Activated CD8-positive, alpha-beta memory T cell treated with anti-CD3 and anti-CD28 coated beads for 4 hours (primary cell): ENCODE measurements at places on chromosomes 11 and 22.
A peak's percentile ranks its signal among the peaks of the same experiment; 100 is the strongest.

GRCh38 chr11:65611028-65611757, 2.8 kb downstream of the MAP3K11 start:
- no peak for DNase-seq

- no peak for DNase-seq
Observed at GRCh38 chr11:8973121-8973520, 8.9 kb upstream of the TMEM9B start.

DNA sequence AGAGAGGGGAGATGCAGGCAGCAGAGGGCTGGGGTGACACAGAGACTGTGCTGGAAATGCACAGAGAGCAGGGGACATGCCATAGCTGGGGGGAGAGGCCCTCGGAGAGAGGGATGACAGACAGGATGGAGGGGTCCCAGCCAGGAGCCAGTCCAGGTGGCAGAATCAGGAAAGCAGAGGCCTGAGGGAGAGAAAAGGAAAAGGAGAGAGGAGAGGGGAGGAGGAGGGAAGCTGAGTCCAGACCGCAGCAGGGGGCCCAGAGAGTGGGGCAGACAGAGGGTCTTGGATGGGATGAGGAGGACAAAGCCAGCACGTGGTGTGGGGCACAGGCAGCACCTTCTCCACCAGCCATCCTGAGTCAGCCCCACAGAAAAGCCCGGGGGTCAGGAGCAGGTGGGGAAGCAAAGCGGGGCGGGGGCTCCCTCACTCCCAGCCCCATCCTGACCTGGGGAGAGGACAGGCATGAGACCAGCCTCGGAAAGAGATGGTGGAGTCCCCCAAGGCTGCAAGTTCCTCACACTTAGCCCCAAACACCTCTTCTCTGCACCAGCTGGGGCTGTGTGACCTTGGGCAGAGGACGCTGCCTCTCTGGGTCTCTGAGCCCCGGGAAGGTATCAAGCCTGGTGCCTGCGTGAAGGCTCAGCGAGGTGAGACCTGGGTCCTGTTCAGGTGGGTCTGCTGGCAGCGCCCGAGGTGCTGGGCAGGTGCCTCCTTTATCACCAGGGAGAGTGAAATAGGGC, 48.0 kb downstream of the IGLL1 start:
- DNase-seq: no peak

DNA sequence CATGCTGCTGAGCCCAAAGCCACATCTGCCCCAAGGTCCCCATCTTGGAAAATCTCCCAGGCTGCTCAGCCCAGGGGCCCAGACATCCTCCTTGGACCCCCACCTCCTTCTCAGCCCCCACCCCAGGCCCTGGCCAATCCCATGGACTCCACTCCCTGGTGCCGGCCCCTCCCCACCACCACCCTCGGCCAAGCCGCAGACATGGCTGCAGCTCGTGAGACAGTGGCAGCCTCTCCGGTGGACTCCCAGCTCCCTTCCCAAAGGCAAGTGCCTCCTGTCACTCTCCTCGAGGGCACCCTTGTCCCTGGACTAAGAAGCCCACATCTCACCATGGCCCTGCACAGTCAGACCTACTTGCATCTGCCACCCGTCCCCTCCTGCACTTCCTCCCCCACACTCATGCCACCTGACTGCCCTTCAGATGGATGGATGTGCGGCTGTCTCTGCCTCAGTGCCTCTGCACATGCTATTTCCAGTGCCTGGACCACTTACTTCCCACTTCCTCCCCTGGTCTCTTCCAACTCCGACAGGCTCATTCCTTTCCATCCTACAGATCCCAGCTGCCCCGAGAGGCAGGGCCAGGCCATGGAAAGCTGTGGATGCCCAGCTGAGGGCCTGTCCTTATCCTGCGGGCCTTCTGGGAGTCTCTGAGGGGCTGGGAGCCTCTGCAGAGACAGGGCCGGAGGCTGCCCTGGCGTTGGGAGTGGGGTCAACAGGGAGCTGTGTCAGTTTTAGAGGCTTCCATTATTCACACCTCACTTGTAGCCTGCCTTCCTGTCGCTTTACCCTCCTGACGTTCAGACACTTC, 25.5 kb upstream of the RFPL3 start:
- DNase-seq: no peak

GRCh38 chr22:24730864-24731263, 43.7 kb downstream of the PIWIL3 start:
- DNase-seq: no peak

- DNase-seq: no peak
Observed at GRCh38 chr11:44140372-44140771, 44.9 kb downstream of the EXT2 start.

DNA sequence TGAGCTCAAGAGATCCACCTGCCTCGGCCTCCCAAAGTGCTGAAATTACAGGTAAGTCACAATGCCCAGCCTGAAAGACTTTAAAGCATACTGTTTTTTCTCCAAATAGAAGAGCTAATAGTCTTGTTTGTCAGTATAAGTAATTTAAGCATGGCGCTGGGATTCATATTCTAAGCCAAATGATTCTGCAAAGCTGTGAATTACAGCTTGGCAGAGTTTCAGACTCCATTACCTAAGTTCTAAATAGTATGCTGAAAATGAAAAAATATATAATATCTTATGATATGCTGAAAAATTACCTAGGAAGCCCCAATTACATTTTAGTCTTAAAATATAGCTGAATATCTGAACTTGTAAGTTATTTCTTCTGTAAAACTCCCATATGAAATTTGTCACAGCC, 39.3 kb downstream of the MRE11 start:
- no peak for DNase-seq

DNA sequence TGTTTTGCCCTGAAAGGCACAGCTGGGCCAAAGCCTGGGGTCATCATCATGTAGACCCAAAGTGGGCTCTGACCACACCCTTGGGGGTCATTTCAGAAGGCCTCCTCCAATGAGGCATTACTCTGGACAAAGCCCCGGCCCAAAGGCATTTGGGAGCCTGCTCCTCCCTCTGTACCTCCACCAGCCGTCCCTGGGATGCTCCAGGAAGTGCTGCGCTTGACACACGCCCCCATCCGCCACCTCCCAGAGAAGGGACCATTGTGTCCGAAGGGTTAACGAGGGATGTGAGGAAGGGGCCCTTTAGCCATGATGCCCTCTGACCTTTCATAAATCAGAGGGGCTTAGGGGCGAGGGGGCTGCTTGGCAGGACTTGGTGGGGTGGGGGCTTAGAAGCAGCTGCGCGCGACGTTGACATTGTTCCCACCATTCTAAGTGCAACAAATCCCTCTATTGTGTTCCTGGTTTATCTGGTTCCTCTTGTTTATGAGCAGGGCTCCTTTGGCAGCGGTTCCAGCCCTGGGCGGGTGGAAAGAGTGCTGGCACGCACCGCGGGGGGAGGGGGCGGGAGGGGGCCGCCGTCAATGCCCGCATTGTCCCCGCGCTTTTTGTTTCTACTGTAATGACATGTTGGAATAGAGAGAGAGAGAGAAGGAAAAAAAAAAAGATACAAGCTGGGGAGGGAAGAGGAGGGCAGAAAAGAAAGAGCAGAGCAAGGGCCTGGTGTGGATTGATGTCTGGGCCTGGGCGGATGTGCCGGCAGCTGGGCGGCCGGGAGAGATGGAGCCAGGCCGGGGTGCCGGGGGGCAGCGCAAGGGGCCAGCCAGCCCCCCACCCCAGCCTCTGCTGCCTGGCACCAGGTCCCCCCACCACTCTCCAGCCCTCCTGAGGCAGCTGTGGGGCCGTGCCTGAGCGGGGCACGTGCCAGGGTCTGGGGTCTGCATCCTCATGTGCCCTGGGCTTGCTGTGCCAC, 32.1 kb upstream of the SOX10 start:
- DNase-seq: no peak

GRCh38 chr22:31046539-31047226, 34.4 kb upstream of the SMTN start:
- no peak for DNase-seq

GRCh38 chr11:2794968-2795322, 90.6 kb downstream of the CDKN1C start:
- no peak for DNase-seq

GRCh38 chr11:45252134-45252856, 33.8 kb downstream of the SYT13 start:
- DNase-seq: no peak

- DNase-seq: no peak
Observed at GRCh38 chr11:96664110-96664509, 274.3 kb downstream of the JRKL start.

DNA sequence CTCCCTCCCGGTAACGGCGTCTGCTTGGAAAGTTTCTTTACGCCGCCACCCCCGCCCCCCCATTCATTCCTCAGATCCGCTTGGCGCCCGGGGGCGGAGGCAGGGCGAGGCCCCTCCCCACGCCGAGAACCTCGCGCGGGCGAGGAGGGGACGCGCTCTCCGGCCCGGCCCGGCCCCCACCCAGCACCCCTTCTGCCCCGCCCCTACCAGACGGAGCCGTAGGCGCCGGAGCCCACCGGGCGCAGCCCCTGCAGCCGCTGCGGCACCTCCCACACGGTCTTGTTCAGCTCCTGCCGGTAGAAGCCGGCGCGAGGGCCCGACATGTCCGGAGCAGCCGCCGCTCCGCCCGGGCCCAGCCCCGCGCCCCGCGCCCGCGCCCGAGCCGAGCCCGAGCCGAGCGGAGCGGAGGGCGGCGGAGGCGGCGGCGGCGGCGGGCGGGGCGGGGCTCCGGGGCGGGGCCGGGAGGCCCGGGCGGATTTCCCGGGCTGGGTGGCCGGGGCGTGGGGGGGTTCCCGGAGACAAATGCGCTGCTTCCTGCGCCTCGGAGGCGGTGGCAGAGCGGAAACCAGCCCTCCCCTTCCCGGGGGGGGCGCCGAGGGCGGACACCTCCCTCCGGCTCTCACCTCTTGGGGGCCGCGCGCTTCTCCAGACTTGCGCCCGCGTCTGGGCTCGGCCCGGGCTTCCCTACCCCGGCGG, at the start of gene MAPK11:
Gene MAPK11, minus strand, starts transcription at position 411 of the 696 bp plus-strand sequence. Its CDS starts 88 bp downstream, at position 323.
- DNase-seq: peak; percentile 54

GRCh38 chr11:64853709-64854108, 9.3 kb upstream of the CDC42BPG start:
- DNase-seq: no peak

- DNase-seq: no peak
Observed at GRCh38 chr22:45639747-45640102, 31.9 kb upstream of the ATXN10 start.

DNA sequence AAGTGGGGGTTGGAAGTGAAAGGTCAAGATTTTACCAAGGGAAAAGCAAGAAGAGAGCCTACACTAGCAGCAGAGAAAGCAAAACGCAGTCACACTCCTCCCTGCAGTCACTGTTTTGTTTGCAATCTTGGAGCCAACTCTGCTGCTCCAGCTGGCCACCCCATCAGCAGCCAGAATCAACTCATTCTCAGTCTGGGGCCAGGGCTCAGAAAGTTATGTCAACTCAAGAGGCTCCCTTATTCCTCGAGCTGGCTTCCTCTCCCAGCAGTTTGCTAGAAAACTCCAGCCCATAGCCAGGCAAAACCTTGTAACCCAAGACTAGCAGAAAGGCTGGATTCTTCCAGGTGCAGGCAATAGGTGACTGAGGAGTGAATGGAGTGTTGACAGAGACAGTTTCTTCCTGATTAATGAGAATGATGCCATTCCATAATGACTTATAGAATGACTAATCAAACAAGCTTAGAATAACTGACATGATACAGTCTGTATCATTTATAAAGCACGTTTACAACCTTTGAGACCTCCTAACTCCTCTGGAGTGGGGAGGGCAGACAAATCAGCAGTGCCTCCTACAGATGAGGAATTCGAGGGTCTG, 53.4 kb downstream of the P4HA3 start:
- DNase-seq: no peak

DNA sequence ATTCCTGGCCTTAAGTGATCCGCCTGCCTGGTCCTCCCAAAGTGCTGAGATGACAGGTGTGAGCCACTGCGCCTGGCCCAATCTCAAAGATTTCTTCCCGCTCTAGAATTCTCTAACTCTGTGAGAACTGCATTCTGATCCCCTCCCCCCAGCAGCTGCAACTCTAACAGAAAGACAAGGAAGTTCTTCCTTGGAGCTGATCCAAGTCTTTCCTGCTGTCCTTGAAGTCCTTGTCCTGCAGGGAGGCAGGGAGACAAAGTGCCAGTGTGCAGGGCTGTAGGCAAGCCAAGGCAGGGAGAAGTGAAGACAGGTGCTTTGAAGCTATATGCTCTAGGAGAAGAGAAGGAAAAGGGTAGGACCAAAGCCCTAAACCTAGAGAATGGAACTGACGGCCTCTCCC, 9.5 kb upstream of the GGA1 start:
- no peak for DNase-seq

DNA sequence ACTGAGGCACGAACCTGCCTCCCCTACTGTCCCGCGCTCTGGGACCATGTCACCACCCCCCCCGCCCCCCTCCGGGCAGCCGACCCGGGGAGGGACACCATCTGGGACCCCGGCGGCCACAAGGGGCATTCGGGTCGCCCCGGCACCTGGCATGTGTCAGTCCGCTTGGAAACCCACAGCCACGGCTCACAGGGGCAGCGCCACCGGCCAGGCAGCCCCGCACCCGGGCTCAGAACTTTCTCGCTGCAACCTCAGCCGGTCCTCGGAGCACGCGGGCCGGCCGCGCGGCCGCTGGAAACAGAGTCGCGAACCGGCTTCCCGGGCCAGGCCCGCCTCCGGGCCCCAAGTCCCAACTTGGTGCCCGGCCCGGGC, 159.9 kb upstream of the GRK3 start:
- no peak for DNase-seq

- DNase-seq: no peak
Observed at GRCh38 chr11:132037956-132038355, 667.5 kb downstream of the NTM start.

DNA sequence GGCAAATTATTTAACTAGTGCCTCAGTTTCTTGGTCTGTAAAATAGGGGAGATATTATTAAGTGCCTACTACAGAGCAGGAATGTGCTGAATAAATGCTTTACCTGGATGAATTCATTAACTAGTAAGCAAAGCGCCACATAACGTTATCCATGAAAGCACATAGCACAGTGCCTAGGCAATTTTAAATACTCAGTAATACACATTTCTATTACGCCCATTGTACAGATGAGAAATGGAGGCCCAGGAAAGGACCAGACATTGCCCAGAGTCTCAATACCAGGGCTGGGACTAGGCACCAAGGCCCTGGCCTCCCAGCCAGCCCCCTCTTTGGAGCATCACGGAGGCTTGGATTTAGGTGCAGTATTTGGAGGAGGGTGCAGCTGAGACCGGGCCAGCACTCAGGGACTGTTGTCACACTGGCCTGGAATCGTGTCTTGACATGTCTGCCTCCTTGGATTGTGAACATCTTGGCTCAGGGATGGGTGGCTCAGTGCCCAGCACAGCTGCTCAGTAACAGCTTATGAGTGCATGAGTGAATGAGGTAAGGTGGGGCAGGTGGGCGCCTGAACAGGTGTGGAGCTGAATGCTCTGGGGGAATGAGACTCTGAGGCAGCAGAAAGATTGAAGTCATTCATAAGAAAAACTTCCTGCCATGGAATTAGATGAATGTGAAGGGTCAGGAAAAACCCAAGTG, 42.1 kb upstream of the TPBGL start:
- no peak for DNase-seq

DNA sequence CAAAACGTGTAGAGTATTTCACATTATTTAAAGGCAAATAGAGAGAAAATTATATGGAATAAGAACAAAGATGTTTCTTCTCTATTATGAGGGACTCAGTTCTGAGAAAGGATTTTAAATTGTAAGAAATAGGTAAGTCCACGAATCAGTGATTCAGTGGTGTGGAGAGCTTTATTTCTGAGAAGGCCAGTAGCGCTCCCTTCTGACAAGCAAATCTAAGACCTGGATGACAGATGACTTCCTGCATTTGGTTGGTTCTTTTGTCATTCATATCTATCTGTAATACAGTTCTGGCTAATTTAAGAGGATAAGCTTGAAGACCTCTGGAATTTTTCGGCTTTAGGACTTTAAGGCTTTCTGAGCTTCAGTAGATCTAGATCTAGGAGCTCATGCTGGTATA, 7.0 kb downstream of the CD3E start:
- DNase-seq: no peak
